ENCODE measurements at places on chromosomes 11 and 22.

DNA sequence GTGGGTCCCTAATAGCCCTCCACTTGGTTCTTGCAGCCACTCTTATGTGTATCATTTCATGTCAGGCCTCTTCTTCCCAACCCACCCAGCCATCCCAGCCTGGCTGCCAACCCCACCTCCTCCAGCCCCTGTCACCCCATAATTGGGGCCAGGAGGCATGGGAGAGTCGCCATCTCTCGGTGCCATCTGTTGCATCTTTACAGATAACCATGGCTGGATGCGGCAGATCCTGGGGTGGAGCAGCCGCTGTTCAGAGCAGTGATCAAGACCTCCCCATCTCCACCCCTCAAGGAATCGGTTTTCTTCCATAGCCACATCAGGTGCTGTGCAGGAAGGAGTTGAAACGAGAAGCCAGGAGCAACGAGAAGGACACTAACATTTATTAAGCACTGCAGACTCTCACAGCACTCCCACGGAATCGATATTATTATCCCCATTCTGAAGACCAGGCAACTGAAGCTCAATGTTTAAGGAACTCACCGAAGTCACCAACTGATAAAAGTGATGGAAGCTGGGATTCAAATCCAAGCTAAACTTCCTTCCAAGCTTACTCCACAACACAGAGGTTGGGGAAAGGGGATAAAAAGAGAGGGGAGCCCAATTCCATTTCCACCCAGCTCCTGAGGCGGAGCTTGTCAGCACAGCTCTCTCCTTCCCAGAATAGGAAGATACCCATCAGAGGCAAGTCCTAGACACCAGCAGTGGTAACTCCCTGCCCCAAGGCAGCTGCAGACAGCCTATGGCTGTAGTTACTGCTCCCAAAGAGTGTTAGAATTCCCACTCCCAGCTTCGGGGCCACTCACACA lies 2.7 kb downstream of the SLC43A1 start:
- no peak for DNase-seq

DNA sequence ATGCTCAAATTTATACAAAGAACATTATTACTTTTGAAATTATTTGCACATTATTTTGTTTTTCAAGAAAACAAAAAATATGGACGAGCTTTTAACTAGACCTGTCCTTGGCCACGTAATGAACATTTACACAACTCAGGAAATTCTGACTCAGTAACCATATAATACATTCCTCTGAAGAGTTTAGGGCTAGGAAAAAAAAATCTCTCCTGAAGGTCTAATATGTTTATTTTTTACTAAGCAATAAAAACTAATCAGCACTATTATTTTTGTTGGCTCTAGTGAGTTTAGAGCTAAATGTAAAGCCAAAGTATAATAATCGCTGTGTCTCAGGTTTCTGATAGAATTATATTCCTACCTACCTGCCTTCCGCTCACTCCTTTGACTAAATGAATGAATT lies 187.5 kb downstream of the SWAP70 start:
- peak; percentile 93 for DNase-seq

DNA sequence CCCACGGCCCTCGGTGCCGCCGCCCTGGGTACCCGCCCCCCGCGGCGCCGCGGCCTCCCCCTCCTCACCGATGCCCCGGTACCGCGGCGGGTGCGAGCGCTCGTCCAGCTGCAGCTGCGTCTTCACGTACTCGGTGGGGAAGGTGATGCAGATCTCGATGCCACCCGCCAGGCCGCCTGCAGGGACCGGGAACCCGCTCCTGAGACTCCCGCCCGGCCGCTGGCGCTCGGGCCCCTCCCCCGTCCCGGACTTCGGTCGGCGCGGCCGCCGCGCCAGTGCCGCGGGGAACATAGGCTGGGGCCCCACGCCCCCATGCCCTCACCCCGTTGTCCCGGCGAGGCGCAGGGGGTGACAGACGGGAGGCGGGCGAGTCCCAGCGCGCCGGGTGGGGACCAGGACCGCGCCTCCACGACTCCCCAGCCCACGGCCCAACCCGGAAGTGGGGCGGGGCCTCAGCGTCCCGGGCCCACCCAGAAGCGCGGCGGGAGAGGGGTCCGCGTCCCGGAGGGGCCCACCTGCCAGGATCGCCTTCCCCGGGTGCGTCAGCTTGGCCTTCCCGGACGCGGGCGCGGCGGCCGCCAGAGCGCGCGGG lies 375 bp downstream of the SLC25A1 start:
- peak; percentile 30 for DNase-seq

DNA sequence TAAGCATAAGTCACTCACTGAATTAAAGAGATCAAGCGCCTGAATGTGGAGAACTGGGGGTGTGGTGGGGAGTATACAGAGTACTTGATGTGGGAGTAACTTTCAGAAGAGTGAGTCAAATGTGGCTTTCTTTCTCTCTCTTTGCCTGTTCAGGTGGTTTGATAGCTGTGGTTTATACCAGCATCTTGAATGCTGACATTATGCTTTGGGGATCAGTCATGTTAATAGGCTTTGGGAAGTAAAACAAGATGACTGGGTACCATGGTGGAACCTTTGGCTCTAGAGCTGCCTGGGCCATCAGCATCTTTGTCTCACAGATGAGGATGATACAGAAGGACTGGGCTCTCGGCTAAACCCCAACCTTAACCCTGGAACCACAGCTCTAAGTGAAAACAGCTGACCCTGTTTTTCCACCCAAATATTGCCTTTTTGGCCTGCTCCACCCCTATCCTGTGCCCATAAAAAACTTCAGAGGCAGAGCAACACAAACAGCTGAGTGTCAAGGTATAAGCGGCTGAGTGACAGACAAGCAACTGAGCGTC lies 58.2 kb upstream of the GNAZ start:
- no peak for DNase-seq

DNA sequence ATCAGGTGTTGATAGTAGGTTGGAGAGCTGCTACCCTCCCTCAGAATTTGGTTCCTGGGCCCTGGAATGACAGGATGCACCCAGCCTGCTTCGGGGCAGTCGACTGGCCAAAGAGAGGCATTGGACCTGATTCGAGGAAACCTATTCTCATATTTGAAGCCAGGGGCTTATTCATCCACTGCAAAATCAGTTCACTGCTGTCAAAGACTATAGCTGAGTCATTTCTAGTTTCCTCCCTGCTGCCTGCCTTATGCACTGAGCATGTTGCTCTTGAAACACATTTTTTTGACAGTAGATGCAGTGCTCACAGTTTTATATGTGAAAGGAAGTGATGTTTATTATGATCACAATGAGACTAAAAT lies 565.4 kb downstream of the ETS1 start:
- peak; percentile 74 for DNase-seq

GRCh38 chr11:128424271-128424711 lies 163.1 kb downstream of the ETS1 start:
- DNase-seq: peak; percentile 31

DNA sequence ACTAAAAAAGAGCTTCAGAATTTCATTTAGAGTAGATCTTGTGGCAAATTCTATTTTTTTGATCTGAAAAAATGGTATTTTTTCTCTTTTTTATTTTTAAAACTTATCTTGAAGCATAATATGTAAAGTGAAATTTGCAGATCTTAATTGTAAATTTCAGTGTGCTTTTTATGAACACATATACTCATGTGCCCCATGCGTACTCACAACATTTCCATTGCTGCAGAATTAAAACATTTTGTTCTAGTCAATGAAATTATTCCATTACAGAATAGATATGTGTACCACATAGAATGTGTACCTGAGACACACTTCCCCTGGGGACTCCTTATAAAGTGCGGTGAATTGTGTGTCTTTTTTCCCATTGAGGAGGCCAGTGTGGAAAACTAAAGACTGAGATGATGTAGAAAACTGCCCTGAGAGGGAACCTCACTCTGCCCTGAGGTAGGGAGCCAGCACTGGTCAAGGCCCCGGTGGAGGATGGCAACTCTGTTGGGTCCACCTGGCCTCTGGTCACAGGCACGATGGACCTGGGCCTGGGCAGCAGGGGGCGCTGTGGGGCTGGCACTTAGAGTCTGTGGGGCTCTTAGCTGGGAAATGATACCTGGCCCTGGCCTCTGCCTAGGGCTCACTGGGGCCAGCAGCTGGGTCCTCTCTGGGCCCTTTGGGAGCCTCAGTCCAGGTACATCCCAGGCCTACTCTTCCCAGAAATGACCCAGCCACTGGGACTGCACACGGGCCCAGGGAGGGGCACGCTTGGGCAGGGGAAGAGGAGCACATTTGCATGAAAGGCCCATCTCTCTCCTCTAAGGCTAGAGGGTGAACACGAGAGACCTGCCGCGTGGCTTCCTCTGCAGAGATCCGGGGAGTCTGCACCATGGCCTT lies 77.9 kb upstream of the TOP3B start:
- DNase-seq: peak; percentile 24

DNA sequence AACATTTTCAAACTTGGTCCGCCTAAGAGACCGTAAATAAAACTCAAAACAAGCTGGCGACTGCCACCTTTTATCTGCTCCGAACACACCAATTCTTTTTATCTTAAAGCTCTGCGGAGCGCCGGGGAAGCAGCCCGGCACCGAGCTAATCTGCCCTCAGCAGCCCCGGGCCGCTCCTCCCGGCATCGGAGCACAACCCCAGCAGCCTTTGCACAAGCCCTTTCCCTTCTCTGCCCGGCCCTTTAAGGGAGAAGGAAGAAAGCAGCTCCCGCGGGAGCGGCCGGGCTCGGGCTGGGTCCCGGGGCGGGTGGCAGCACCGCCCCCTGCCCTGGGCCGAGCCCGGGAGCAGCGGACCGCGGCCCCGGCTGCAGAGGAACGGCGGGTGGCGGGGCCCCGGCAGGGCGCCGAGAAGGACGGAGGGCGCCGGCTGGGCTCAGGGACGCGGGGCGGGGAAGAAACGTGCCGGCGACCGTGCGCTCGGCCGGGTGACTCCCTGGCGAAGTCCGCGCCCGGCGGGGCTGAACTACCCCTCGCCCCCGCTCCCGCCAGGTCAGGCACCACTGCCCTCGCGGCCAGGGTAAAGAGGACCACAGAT lies 133.6 kb upstream of the C11orf58 start:
- DNase-seq: no peak

DNA sequence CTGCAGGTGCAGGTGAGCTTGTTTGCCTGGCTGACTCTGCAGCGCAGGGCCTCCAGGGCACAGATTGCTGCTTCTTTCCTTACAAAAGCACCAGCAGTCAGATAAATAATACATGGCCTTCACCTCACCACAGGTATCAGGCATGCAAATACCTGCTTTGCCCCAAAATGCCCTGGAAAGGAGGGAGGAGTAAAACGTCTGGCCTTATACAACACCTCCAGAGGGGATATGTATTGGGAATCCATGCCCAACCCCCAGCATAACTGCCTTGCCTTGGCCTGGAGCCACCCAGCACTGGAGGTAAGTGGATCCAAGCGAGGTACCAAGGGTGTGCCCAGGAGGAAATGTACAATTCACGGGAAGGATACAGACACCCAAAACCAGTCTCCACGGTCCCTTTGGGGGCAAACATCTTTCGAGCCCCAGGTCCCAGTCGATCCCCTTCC lies 860 bp downstream of the TMEM184B start:
- no peak for DNase-seq

- DNase-seq: peak; percentile 80
These were observed 11.3 kb upstream of the C11orf96 start for GRCh38 chr11:43930868-43931716.

DNA sequence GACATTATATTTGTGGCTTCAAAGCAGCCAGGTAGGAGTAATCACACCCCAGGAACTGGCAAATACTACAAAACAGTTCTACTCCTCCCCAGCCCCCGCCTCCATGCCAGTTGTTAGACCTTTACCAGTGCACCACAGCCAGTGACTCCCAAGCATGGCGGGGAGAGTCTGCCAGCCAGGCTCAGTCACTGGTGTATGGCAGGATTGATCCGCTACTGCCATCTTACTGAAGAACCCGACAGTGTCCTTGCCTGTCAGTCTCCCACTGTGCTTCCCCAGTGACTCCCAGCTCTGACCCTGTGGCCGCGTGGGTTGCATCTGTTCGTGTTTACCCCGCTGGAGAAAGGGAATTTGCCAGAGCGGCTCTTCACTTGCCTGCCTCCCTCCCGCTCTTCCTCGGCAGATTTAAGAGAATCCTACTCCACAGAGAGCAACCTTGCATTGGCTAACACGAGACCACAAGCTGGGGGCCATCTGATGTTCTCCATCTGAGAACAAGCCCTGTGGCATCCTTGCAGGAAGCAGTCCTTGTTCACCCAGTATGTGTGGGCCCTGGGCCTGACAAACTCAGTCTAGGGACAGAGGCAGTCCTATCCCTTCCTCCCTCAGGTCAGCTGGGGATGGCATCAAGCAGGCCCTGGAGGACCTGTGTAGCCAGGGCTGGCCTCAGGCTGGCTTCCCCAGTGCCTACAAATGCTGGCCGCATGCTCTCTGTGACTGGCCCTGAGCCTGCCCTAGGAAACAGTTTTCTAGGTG lies 33.1 kb downstream of the GNAZ start:
- DNase-seq: no peak

DNA sequence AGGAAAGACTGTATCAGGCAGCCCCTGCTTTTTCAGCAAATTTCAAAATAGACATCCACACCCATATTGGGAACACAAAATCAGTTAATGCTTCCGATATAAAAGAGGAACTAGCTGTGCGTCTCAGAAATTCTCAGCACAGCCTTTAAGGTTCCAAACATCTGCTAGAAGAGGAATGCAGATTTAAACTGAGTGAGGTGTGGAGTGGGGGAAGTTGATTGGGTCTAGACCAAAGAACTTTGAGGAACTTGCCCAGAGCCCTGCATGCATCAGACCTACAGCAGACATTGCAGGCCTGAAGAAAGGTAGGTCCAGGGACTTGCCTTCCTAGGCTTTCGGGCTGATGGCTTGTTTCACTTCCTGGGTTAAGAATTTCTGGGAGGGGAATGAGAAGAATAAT lies at the start of gene MS4A4A:
TSS of gene MS4A4A (plus strand) at position 255 of the 400 bp plus-strand sequence. CDS start at position 265, 10 bp downstream.
- DNase-seq: no peak

GRCh38 chr22:19038728-19039447 lies 83.3 kb downstream of the DGCR2 start:
- DNase-seq: no peak

DNA sequence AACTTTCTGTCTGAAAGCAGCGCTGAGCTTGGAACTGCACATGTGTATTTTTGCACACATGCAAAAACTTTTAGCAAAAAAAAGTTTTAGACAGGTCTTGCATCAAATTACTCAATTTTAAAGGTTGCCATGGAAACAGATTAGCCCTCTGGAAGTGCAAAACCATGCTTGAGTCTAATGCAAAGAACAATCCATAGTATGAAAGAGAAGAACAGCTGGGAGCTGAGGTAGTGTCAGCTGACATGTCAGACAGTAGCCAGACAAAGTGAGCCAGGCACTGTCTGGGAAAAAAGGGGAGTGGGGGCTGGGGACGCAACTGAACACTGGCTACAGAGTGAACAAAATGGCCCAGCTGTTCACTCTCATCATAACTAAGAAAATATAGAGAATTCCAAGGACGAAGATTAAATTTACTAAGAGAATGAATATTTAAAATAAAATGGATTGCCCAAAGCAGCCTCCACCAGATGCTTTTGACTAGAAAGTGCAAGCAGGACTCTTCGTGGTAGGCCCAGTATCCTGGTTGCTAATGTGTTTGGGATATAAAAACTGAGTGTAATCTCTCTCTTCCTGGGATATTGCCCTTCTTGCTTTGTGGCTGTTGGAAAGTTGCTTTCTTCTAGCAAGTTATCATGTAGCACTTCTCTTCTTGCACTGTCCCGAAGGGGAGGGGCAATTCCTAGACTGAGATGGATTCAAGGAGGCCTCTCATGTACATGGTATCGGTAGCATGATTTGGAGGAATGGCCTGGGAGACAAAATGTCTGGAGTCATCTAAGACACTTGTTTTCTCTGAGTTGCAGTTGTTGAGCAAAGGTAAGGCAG lies 434.1 kb upstream of the FAT3 start:
- DNase-seq: no peak

GRCh38 chr11:6365659-6366058 lies 24.6 kb upstream of the SMPD1 start:
- DNase-seq: no peak

Measured in iris pigment epithelial cell (primary cell).